Anterior cingulate cortex (tissue), 58 donors: ENCODE measurements at places on chromosomes 6 and 20.
A peak's percentile ranks its signal among the peaks of the same experiment; 100 is the strongest.

DNA sequence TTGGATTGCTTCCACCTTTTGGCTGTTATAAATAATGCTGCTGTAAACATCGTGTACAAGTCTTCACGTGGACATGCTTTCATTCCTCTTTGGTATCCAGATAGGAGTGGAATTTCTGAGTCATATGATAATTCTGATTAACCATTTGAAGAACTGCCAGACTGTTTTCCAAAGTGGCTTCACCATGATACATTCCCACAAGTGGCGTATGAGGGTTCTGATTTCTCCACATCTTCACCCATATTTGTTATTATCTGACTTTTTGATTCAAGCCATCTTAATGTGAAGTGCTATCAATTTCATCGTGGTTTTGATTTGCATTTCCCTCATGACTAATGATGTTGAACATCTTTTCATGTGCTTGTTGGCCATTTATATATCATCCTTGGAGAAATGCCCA, 2.9 kb upstream of the SNRPB start:
- no peak for DNase-seq

- DNase-seq: no peak
Measured at GRCh38 chr6:106628658-106629102, 618 bp downstream of the RTN4IP1 start.

DNA sequence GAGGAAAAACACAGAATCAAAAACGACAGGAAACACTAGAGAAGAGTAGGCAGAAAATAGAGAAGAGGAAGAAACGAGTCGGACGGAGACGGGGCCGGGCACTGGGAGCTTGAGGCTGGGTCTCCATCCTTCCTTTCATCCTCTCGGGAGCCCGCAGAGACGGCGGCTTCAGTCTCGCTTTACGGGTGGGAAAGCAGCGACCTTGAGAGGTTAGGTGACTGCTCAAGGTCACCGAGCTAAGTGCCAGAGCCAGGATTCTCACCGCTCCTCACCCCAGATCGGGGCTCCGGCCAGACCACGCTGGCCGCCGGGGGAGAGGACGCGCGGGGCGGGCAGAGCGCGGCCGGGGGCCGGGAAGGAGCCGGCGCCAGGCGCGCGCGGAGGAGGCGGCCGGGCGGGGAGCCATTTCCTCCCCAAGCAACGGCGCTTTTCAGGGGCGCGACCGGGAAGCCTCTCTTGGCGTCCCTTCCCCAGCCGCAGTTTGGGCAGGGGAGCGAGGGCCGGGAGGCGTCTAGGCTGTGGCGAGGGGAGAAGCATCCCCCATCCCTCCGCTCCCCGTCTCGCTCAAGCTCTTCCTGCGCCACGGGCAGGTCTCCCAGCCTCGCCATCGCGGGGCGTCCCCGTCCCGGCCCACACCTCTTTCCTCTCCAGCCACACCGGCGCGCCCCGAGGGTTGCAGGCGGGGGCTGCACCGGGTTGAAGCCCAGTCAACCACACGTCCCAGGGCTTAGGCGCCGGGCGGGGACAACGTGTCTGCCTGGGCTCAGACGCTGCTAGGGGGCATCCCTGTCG, 24.1 kb upstream of the MAP3K7 start:
- DNase-seq: no peak

GRCh38 chr6:3281631-3282475, 23.1 kb downstream of the PSMG4 start:
- DNase-seq: no peak

- no peak for DNase-seq
Measured at GRCh38 chr6:75481394-75481793, 12.2 kb downstream of the FILIP1 start.

GRCh38 chr20:40506537-40506939, 182.5 kb downstream of the MAFB start:
- peak; percentile 13 for DNase-seq

DNA sequence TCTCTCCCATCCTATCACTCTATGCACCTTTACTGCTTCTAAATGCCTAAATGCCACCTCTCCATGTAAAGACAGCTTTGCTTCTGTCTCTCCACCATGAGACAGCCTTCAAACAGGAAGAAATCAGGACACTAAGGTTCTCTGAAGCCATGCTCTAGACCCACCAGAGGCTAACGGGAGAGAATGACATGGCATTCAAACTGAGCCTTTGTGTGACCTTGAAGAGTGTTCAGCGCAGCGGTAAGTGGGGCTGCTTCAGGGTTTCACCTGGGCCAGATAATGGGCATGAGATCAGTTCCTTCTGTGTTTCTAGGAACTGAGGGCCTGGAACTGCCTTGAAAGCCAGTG, 20.1 kb downstream of the FAM50B start:
- no peak for DNase-seq

DNA sequence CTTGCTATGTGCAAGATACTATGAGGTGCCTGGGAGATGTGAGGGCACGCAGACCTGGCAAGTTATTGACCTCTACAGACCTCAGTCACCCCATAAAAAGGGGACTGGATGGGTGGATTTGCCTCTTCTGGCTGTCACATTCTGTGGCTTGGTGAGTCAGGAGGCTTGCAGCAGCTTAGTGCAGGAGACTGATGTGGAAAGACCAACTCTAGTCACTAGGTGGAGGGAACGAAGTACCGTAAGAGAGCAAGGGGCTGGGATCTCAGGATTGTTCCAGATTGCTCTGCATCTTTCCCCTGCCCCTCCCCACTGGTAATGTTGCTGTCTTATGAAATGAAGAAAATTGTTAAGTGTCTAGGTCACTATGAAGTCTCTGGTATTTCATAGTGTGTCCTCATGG, 3.3 kb downstream of the MAPRE1 start:
- DNase-seq: no peak

- DNase-seq: no peak
Measured at GRCh38 chr6:12343440-12344162, 53.4 kb downstream of the EDN1 start.

DNA sequence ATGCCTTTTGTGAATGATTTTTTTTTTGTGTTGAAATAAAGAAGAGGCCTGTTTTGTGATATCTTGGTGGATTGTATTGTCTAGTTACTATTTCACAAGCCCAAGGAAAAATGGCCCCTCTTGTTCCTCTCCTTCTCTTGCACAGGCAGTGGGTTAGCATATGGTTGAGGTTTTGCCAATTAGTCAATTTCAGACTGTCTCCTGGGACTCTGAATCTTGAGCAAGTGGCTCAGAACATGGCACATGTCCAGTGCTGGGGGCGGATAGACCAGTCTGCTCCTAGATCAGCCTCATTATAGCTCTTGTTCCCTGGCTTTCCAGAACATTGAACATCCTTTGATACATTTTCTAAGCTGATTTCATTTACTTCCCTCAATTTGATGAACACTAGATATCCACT, 589.2 kb downstream of the PHF3 start:
- DNase-seq: peak; percentile 19

GRCh38 chr20:40896814-40897700, 131.6 kb upstream of the TOP1 start:
- DNase-seq: no peak

GRCh38 chr6:161557333-161558107, 283.7 kb upstream of the AGPAT4 start:
- no peak for DNase-seq

DNA sequence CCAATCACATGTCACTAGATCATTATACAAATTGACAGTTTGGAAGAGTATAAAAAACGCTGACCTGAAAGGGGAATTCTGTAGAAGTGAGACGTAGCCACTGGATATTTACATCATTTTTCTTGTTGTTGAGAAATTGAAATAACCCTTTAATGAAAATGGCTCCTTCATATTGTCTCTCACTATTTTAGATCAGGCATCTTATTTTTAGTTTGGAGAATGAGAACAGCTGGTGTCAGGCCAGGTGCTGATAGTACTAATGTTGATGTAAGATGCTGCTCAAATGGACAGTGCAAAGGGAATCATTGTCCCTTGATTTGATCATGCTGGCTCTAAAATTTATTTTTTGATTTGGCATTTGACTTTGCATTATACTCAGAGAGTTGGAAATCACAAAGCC, 17.4 kb downstream of the NKAIN2 start:
- no peak for DNase-seq

- no peak for DNase-seq
Measured at GRCh38 chr6:156564807-156565149, 212.4 kb upstream of the ARID1B start.

- no peak for DNase-seq
Measured at GRCh38 chr6:109260701-109261100, 121.6 kb downstream of the CD164 start.

GRCh38 chr6:111477481-111477938, 5.5 kb downstream of the REV3L start:
- no peak for DNase-seq

DNA sequence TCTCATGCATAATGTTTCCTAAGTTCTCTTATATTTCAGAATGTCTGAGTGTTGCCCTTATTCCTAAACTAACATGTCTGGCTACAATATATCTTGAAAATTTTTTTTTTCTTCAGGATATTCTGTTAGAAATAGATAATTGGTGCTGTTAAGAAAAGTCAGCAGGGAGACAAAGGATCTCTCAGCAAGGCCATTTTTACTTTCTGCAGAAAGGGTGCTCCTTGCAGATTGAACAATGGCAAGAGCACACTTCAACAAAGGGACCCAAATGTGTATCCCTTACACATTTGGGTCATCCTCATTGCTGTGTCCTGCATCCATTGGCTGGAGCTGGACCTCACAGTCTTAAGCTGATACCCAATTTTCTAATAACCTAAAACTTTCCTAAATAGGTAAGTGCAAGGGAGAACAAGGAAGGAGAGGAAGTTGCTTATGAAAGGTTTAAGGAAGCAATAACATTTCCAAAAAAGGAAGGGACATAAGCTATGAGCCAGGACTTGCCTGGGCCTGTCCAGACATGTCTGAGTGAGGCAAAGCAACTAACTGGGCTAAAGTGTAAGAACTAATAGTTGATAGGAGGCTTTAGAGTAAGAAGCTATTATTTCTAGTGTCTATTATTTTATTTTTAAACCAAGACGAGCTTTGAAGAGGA, 429.6 kb downstream of the BCKDHB start:
- DNase-seq: no peak

DNA sequence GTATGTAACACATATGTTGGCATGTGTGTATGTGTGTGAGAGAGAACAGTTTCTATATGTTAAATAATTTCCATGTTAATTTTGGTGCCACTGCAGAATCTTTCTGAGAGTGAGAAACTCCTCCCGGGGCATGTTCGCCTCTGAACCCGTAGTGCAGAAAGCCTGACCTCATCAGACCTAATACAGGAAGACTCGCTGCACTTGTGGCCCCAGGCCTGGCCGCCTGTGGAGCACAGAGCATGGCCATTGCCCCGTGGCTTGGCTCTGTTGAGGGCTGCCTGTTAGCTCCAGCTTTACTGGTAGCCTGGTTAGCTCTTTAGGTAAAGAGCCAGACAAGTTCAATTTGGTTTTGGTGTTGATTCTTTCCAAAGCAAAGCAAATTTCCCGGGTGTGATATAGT, 25.5 kb downstream of the FARS2 start:
- DNase-seq: no peak

GRCh38 chr6:37732688-37733087, 35.0 kb upstream of the MDGA1 start:
- DNase-seq: no peak

DNA sequence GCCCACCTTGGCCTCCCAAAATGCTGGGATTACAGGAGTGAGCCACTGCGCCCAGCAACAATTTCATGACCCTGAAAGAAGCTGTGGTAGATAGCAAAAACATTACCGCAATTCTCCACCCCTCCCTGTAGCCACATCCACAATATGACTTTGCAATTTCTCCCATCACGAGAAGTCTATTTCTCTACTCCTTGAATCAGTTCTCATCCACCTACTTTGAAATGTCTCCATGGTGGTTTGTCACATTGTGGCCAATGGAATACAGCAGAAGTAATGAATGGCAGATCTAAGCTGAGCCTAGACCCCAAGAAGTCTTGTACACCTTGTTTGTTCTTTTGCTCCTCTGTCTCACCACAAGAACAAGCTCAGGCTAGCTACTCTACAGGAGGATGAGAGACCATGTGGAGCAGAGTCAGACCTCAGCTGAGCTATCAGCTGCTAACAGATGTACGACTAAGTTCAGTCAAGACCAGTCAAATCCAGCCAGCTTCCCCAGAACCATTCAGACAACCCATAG, 6.3 kb downstream of the OXT start:
- no peak for DNase-seq

GRCh38 chr6:156421933-156422332, 355.2 kb upstream of the ARID1B start:
- no peak for DNase-seq

DNA sequence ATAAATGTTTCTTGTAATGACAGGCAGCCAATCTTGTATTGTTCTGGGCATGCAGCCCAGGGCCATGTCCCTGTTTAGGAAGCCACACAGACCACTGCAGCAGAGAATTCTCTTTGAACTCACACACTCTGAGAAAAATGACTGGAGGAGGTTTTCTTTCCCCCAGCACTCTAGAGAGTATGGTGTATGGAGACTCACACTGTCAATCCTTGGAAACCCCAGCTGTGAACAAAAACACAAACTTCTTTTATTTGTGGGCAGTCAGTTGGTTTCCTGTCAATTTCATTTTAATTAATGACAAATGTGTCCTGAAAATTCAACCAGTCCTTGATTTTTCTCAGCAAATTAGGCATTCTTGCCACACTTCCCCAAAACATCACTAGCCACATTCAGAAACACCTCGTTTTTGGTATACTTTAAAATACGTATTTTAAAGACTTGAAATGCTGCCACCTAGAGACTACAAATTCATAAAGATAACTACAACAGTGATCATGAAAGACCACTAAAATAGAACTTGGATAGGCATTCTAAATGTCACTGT, 52.9 kb upstream of the UFL1 start:
- DNase-seq: no peak

DNA sequence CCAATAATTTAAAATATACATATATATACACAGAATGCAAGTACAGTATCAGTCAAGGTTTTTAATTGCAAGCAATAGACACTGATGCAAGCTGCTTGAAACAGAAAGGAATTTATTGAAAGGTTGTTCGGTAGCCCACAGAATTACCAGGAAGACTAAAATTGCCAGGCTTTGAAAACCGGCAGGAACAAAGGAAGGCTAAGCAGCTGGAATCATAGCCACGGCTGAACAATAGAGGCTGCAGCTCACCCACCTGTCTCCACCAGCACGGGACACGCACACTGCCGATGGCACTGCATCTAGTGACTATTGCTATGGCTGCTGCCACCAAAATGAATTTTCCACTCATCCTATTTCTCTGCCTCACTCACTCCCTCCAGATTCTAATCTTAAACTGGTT, 22.0 kb upstream of the L3MBTL3 start:
- DNase-seq: no peak

DNA sequence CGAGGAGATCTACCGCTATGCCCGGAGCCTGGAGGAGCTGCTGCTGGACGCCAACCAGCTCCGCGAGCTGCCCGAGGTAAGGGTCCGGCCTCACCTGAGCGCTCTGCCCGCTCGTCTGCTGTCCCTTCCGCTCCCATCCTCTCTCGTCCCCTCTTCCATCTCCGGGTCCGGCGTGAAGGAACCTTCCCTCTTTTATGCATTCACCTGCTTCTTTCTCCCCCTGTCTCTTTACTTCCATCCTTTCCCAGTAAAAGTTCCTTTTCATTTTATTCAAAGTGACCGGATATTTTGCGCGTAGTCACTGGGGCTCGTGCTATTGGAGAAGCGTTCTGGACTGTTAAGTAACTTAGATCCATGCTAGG, 516 bp downstream of the LRRC1 start:
- DNase-seq: no peak

- DNase-seq: no peak
Measured at GRCh38 chr20:41154436-41155176, 17.3 kb downstream of the PLCG1 start.

GRCh38 chr6:118788702-118789101, 105.2 kb upstream of the ASF1A start:
- DNase-seq: no peak
